H9 (cell line): ENCODE measurements at places on chromosomes 16 and 17. TPM values are rescaled to one million over a fixed set of nuclear protein-coding genes. Genes with fewer than 3 reads are reported as not detected.

CLEC3A gene
- not detected in 2 replicates for total RNA-seq

CRHR1 gene
- 0.42 and 0.52 TPM in 2 replicates for total RNA-seq

DNA sequence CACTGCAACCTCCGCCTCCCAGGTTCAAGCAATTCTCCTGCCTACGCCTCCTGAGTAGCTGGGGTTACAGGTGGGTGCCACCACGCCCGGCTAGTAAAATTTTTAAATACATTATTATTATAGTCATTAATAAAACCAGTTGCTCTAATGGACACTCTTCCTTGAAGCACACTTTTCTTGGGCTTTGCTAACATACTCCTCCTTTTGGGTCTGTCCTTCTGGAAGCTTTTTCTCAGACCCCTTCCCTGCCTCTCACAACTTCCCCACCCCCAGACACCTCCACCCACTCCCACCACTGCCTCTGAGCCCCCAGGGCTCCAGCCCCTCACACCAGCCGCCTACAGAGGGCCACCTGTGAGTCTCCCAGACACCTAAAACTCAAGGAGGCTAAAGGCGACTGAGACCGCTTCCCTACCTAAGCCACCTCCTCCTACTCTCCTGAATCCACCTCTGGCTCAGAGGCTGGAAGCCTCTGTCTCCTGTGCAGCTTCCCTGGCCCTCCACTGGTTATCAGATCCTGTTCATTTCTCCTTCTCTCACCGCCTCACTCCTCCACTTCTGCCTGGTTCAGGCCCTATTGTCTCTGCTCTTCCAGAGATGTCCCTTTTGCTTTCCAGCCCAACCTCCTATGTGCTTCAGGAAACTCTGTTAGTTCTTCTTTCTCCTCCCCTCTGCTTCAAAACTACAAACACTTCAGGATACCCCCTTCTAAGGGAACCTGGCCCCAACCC lies 2.1 kb upstream of the CUEDC1 start:
- peak; percentile 34 for DNase-seq

CSF3 gene
- total RNA-seq: not detected in 2 replicates

- DNase-seq: no peak
These were observed 43.1 kb upstream of the MYH10 start for GRCh38 chr17:8673612-8674011.

DNA sequence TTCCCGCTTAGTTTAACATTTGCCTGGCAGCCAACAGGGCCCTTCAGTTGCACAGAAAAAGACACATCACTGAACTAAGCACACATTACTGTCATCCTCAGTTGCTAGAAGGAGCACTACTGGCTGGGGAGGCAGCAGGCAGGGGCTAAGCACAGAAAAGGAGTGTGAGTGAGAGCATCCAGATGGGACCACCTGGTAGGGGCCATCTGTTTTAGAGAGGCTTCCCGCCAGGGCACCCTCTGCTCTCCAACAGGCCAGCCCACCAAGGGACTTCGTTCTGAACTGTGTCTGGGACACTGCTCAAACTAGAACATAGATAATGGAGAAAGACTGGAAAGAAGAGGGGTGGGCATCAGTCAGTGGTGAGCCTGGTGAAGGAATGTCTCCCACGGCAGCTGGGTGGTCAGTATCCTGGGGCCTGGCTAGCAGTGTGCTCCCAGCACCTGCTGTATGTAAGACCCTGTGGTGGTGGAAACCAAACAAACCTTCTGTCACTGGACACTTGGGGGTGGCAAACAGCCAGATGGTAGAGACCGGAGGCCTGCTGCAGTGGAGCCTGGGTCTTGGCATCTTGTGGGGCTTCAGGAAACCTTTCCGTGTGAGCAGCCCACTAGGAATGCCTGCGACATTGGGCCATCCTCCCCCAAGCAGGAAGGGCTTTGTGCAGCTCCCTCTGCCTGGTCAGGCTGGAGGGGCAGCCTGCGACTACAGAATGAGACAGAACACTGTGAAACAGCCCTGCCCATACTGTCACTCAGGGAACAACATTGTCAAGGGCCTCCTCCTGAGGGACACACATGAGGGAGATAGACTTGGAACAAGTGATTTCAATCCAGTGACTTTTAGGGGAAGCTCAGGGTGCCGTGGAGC lies 12.8 kb upstream of the RANGRF start:
- no peak for DNase-seq

GPR142 gene
- total RNA-seq: 0.33 TPM in 1 of 2 replicates, not detected in the other

DNA sequence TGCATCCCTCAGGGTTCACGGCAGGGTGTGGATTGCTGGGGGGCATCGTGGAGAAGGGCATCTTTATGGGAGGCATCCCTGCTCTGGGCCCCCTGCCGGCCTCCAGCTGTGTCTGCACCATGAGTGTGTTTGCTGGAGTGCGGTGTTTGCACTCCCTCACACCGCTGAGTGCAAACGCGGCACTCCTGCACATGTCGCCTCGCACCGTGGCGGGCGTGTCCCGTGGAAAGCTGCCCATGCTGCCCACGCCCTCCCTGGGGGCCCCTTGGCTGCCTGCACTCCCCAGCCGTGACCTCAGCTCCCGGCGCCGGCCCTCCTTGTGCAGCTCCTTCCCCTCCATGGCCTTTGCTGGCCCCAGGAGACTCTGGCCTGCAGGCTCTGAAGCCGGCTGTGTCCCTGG lies 74.6 kb upstream of the ZNF750 start:
- no peak for DNase-seq

DNA sequence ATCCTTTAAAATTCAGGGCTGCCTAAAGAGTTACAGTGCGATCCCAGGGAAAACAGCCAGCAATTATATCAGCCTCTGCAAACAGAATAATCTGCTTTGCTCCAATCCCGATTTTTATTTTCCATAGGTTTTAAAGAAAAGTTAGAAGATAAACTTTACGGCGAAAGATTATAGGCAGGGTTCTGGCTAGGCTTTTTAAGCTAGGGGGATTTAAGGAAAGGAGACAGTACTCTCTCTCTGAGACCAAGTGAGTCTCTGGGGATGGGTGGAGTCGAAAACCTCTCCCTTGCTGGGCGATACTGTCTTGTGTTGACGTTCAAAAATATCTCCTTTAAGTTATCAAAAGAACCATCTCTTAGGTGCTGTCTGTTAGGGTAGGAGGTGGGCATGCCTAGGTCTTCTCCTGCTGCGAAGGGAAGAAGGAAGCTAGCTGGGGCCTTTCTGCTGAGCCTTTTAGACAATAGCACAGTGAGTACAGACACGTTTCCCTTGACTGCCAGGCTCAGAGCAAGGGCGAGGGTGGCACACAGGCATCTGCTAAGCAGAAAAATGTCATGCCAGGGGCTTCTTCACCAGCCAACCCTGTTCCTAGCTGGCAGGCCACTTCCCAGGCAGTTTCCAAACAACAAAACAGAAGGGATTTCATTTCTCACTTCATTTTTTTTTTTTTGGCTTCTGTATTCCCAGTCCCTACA lies 167.9 kb upstream of the MAF start:
- no peak for DNase-seq

DNA sequence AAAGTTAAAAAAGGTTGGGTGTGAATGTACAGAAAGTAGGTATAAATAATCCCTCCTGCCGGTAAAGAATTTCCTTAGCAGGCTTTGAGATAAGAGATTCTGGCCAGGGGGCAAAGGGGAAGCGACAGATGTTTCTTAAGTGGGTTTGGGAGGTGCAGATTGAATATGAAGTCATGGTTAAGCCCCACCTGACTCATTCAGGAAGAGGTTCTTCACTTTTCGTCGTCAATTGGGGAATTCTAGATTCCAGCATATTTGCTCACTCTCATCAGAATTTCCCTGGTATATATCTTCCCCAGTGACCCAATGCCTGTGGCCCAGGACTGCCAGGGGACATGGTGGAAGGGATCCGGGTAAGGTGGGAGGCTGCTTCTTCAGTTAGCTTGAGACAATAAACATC lies 127.8 kb downstream of the CPPED1 start:
- DNase-seq: no peak

GPR139 gene
- total RNA-seq: 0.22 TPM in 1 of 2 replicates, not detected in the other

G6PC1 gene
- total RNA-seq: not detected in 2 replicates

- DNase-seq: no peak
These were observed 1.5 kb upstream of the IST1 start for GRCh38 chr16:71893888-71894228.

CDRT15 gene
- total RNA-seq: not detected in 2 replicates

DNA sequence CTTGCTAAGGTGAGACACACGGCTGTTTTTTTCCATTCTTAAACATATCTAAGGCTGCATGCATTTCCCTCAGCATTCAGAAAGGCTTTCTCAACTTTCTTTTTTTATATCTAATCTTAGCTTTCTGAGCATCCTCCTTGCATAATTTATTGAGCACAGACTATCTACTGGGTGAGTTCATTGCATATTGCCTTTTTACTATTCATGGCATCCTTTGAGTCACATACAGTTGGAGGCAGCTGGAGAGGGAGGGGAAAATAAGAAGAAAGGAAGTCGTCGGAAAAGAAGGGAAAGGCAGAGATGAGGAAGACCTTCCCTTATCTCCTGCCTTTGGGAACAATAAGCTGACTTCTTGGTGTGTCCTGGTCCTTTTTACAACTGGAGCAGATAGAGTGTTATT lies 468.3 kb downstream of the SLC39A11 start:
- no peak for DNase-seq

GRCh38 chr17:37239690-37240334 lies 136.0 kb upstream of the C17orf78 start:
- DNase-seq: no peak

CD300H gene
- not detected in 2 replicates for total RNA-seq

GPRC5C gene
- 15.2 and 15.5 TPM in 2 replicates for total RNA-seq

TSC2 gene
- total RNA-seq: 122 and 125 TPM in 2 replicates

- no peak for DNase-seq
These were observed 42.6 kb downstream of the SPAG9 start for GRCh38 chr17:51078009-51078592.

NATD1 gene
- 7.3 and 7.5 TPM in 2 replicates for total RNA-seq

DNA sequence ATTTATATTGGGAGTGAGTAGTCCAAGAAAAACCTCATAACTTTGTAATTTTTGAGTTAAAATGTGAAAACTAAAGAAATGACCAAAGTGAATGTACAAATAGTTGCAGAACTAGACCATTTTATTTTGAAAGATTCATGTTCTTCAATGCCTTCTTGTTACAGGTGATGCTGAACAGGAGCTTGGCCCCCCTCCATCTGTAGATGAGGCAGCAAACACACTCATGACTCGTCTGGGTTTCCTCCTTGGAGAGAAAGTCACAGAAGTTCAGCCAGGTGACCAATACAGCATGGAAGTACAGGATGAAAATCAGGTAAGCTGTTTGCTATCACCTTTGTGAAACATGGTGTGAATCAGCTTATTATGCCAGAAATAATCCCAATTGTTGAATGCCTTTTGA lies 227.8 kb downstream of the TANC2 start:
- DNase-seq: no peak

GRCh38 chr17:50953831-50954601 lies 87.9 kb upstream of the TOB1 start:
- DNase-seq: peak; percentile 93

DNA sequence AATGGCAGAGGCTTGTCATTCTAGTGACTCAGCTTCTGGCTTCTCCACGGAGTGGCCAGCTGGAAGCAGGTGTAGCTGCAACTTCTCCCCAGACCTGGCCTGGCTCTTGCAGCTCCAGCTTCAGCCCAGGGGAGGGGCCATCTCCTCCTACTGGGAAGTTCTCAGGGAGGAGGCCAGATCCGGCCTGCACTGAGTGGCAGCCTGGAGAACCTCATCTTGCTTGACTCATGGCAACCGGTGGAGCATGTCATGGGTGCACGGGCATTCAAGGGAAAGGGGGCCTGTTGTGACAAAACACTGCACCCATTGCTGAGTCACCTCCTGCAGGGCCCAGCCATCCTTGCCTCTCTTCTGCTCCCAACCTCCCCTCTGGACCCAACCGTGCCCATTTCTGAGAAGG lies 273.9 kb upstream of the MAF start:
- no peak for DNase-seq

GRCh38 chr17:40415390-40415789 lies 2.3 kb downstream of the TOP2A start:
- DNase-seq: no peak

GRCh38 chr17:82817947-82818346 lies 21.9 kb downstream of the ZNF750 start:
- DNase-seq: no peak

DNA sequence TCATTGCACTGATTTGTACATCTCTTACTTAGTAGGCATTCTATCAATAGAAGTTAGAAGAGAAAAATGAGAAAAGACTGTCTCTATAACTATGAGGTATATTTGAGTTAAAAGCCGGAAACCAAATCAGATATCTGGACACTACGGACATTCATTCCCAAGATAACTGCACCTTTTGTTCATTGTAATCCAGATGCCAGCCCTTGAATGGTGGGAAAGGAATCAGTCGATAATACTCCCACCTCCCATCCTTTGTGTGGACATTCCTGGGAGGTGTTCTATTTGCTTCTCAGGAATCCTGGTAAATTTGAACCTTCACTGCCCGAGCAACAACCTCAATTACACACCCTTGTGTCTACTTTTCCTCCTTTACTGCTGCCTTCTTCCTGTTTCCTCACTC lies 225.2 kb downstream of the CHD9NB start:
- DNase-seq: no peak

- peak; percentile 19 for DNase-seq
These were observed 112.2 kb downstream of the PITPNC1 start for GRCh38 chr17:67489273-67489672.

DNA sequence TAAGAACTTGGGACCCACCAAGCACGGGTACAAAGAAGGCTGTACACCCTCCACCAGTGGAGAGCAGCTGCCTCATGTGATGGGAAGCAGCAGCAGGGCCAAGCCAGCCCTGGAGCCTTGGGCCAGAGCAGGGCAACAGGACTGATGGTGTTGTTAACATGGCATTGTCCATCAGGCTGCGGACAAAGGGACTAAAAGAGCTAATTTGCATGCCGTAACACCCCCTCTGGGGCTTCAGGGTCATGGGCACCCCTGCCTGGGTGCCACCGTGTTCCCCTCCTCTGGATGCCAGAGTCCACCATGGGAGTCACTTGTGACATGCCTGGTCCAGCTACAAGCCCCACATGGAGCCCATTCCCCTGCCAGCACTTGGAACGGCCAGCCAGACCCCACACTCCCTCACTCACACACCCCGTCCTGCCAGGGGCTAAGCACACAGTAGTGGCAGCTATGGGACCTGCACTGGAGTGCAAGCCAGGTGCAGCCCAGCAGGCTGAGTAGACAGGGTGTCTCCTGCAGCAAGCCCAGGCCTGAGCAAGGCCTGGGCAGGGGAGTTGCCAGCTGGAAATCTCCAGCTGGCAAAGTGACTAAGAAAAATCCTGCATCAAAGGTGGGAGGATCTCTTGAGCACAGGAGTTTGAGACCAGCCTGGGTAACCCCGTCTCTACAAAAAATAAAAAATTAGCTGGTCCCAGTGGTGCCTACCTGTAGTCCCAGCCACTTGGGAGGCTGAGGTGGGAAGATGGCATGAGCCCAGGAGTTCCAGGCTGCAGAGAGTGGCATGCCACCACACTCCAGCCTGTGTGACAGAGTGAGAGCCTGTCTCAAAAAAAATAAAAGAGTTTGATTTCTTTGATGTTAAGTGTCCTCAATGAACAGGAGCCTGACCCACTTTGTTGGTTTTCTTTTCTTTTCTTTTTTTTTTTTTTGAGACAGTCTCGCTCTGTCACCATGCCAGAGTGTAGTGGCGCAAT lies 33.7 kb downstream of the NOL11 start:
- peak; percentile 76 for DNase-seq

IQCK gene
- total RNA-seq: 5.8 and 9.0 TPM in 2 replicates

- DNase-seq: peak; percentile 74
These were observed 6.4 kb downstream of the C16orf86 start for GRCh38 chr16:67672739-67673662.

- DNase-seq: peak; percentile 61
These were observed 58.5 kb downstream of the HS3ST3B1 start for GRCh38 chr17:14359163-14360020.

GRCh38 chr17:66567234-66568170 lies 265.1 kb downstream of the PRKCA start:
- DNase-seq: peak; percentile 90
